Fibroblast of skin of left biceps (primary cell): ENCODE measurements at places on chromosomes 1 and 21.

DNA sequence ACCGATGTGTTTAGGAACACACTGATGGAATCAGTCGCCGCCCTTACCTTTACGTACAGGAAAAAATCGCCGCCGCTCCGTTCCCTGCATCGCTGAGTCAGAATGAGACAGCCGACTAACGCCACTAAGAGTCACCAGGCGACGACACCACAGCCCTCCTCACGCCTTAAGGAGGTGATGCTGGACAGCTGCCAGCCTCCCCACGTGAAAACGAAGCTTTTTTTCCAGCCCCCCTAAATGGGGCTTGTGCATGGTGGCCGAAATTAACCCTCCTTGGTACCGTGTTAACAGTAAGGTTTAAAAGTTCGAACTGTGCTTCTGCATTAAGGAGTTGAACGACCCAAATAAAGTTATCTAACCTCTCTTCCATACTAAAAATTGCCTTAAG is 511 bp downstream of the DNTTIP2 start:
- DNase-seq = no peak

DNA sequence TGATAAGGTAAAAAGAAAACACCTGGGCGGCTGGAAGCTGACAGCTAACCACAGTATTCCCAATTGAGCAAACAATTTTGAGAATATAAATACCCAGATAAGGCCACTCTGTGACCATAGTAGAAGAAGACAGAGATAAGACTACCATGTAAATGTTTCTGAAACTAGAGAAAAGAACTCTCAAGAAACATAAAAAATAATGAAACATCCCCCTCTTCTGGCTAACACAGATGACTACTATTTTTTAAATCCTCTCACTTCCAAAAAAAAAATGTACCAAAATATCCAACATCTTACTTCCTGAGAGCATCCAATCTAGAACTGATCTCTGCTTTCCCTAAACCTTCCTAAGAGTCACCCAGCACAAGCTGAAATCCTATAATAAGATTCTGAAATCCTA is 125.9 kb downstream of the HFM1 start:
- no peak for DNase-seq

DNA sequence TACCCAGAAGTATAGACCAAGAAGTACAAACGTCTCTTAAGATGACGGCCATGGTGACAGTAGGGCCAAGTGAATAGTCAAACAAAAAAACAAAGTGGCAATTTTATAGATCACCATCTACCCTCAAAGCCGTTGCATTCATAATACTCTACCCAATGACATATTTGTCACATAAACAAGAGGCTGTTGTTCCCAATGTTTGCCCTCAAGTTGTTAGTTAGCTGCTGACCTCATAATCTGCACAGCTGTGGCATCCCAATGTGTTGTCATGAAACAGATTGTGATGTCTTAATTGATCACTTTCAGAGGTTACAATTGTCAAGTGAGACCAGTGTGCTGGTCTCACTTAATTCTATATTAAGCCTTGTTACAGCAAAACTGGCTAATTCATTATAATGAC is 333.8 kb downstream of the ST6GALNAC3 start:
- DNase-seq = no peak

DNA sequence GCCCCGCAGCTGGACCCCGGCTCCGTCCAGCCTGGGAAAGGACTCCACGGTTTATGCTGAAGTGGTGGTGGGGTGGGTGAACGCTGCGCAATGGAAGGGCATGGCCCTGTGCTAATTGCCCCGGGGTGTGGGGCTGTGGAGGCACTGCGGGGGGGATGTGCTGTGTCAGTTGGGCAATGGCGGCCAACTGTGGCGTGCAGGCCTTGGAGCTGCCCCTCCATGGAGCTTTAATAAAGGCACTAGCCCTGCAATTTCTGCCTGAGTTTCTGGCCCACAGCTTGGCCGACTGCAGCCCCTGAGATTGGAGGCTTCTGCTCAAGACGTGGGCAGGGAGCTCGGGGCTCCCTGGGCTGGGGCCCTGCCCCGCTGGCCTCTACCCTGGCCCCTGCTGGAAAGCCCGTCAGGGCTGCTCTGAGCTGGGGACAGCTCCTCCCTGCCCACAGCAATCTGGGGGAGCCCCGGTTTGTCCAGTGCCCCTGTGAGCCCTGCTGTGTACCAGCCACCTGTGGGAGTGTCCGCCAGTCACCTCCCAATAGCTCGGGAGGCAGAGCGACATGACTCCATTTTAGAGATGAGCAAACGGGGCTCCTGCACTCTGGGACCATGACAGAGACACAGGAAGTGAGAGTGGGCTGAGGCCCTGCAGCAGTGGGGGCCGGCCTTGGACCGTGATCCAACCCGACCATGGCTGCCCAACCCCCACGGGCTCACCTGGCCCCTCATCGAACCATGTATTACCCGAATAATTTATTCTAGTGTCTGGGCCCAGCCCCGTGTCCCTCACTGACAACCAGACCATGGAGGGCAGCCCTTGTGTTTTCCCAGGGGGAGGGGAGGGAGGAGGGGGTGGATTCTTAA is 8.7 kb upstream of the TNFRSF14 start:
- DNase-seq = no peak

- DNase-seq = no peak
Observed at GRCh38 chr1:215594640-215595039, 27.5 kb downstream of the KCTD3 start.

DNA sequence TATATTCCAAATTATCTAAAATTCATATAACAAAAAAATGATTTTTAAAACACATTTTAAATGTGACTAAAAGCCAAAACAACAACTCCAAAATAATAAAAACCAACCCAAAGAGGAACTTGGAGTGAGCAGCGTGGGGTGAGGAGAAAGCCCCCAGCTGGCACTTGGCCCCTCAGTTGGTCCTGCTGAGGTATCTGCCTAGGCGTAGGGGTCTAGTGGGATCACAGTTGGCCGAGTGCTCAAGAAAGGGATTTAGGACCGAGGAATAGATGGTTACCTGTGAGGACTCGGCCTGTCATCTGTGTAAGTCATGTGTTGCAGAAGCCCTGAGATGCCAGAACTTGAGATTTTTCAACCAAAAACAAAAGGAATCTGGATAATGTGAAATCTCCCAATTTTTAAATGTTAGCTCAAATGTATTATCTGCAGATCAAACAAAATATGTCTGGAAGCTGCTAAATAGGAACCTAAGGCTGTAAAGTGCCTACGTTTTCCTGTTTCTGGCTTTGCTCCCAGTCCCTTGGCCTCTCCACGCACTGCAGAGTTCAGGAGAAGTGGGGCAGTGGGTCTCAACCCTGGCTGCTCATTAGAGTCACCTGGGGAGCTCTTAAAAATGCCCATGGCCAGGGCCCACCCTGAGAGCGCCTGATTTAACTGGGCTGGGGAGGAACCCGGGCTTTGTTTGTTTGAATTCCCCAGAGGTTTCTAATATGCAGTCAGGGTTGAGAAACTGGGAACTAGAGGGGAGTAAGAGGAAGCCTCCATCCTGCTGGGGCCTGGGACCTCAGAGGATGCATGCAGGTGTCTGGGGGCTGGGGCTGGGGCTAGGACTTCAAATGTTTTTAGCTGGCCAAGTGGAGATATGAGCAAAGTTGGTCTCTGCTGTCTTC is 38.5 kb upstream of the LDLRAP1 start:
- no peak for DNase-seq

DNA sequence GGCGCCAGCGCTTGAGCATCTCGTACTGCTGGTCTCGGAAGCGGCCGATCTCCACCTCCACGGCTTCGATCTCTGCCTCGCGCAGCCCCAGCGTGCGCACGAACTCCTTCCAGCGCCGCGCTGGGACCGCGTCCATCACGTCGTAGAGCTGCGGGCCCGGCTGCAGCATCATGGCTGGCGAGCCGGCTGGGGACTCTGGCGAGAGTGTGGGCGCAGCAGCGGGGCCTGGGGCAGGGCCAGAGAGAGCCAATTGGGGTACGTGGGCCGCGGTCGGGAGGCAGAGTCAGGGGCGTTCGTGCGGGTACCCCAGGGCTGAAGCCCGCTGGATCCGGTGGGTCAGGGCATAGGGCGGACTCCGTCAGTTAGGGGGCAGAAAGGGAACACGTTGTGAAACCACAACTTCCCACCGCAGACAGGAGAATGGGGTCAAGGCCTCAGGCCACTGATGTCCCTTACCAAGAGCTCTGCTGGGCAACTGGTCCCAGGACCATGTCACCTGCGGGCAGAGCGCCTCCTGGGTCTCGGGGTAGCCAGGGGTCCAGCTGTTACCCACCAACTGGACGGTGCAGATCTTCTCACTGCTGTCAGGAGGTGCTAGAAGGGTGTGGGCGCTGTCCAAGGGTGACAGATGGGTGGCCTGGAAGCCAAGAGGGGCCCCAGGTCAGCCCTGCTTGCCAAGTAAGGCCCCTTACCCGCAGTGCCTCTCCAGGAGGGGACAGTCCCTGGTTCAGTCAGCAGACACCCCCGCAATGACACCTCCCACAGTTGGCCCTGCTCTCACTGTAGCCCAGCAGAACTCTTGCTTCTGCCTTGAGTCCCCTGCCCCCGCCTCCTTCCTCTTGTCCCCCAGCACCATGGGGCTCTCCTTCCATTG is 4.2 kb downstream of the TNFRSF25 start:
- no peak for DNase-seq

GRCh38 chr1:18893120-18893519 is 9.2 kb downstream of the ALDH4A1 start:
- no peak for DNase-seq

- DNase-seq = no peak
Observed at GRCh38 chr1:110188035-110188618, 22.0 kb upstream of the KCNC4 start.

DNA sequence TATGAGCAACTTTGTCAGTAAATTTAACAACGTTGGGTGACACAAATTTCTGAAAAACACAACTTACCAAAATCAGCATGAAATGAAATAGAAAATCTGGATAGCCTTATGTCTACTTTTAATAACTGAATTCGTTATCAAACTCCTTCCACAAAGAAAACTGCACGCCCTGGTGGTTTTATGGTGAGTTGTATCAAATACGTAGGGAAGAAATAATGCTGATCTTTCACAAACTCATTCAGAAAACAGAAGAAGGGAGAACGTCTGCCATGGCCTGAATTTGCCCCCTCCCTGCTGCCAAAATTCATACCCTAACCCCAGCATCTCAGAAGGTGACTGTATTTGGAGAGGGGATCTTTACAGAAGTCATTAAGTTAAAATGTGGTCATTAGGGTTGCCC is 50.0 kb upstream of the COL18A1 start:
- DNase-seq = no peak

DNA sequence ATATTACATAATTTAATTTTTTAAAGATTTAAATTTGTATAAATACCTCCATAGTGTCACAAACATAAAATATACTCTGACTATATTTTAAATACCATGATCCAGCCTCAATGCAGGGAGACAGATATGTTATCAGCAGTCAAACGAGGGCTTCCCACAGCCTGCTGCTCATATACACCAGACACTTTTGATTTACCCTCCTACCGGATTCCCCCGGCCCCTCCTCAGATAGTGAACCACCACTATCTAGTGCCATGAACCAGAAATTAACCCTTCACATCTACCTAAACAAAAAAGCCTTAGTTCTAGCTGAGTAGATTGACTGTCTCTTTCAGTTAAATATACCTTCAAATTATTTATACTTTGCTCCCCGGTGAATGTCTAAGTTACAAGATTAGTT is 52.4 kb upstream of the C1orf53 start:
- DNase-seq = no peak

DNA sequence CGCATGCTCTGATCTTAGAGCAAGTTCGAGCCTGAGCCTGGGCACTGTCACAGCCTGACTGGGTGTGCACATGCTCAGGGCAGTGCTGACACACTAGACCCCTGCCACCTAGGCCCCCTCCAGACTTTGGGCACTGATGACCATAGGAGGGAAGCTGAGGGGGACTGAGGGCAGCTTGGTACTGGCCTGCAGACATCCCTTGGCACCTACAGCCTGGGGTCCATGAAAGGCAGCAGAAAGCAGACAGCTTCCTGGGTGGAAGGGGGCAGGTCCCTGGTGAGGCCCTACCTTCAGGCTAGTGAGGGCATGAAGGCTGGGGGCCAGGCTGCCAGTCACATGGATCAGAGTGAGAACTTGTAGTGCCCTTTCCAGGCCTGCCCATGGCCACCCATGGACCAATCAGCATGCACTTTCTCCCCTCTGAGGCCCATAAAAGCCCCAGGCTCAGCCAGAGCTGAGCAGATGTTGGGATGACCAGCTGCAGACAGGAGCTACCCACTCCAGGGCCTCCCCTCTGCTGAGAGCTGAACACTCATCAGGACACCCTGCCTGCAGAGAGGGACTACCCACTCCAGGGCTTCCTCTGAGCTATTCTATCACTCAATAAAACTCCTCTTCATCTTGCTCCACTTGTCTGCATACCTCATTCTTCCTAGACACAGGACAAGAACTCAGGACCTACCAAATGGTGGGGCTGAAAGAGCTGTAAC is 680.8 kb downstream of the MATN1 start:
- no peak for DNase-seq

DNA sequence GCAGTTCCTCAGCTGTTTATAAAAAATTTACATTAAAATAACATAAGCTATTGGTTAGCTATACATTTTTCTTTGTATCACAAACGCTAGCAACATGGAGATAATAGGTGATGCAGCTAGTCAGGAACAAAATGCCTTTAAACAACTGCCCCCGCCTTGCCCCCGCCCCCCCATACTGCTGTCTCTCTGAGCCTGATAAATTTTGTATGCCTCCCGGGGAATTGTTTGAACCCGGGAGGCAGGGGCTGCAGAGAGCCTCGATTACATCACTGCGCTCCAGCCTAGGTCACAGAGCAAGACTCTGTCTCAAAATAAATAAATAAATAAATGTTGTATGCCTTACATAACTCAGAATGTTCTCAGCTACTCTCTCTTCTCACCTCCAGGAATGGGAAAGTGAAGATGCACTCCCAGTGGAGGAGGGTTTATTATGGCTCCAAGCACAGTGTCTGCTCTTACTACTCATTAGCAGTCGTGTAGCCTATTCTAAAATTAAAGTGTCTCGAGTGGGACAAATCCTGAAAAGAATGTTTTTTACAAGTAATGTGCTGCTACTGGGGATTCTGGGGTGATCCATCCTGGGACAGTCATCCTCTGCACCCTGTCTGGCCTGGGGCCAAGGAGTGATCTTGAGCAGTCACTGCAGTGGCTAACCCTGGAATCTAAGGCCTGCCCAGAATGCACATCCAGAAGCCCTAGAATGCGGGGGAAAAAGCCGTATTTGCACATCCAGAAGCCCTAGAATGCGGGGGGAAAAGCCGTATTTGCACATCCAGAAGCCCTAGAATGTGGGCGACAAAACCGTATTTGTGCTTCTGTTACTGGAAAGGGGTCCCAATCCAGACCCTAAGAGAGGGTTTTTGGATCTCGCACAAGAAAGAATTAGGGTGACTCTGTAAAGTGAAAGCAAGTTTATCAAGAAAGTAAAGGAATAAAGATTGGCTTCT is 39.4 kb upstream of the ZNF496 start:
- no peak for DNase-seq

GRCh38 chr1:178713259-178713658 is 11.8 kb upstream of the RALGPS2 start:
- no peak for DNase-seq
